ENCODE measurements at places on chromosomes 2 and 18.
A peak's percentile ranks its signal among the peaks of the same experiment; 100 is the strongest.

- no peak for DNase-seq
These were observed 472.5 kb downstream of the PID1 start for GRCh38 chr2:228798458-228799207.

GRCh38 chr2:212709280-212709679, 170.7 kb upstream of the ERBB4 start:
- DNase-seq = no peak

DNA sequence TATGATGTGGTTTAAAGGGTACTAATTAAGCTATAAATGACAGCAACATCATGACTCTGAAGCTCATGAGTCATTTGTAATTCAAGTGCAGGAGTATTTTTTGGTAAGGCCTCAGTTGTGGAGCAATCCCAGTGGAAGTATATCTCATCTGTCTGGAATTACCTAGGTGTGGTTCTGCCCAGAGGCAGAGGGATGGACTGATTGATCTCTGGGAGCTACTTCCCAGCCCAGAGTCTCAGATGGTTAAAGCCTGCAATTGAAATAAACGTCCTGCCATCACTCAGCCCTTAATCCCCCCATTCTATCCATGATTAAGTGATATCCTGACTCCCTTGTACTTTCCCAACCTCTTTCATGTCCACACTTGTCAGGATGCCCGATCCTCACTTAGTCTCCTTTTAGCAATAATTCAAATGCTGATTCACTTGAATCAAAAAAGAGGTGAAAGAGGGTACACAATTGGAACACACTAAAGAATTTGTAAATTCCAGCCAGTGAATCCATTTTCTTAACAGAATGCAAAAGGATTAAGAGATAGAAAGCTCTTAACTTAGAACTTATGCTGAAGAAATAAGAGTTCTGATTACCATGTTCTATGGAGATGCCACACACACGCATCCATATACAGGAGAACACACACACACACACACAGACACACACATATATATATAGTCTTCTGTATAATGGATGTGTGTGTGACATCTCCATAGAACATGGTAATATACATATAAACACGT, 664.4 kb downstream of the NYAP2 start:
- no peak for DNase-seq

DNA sequence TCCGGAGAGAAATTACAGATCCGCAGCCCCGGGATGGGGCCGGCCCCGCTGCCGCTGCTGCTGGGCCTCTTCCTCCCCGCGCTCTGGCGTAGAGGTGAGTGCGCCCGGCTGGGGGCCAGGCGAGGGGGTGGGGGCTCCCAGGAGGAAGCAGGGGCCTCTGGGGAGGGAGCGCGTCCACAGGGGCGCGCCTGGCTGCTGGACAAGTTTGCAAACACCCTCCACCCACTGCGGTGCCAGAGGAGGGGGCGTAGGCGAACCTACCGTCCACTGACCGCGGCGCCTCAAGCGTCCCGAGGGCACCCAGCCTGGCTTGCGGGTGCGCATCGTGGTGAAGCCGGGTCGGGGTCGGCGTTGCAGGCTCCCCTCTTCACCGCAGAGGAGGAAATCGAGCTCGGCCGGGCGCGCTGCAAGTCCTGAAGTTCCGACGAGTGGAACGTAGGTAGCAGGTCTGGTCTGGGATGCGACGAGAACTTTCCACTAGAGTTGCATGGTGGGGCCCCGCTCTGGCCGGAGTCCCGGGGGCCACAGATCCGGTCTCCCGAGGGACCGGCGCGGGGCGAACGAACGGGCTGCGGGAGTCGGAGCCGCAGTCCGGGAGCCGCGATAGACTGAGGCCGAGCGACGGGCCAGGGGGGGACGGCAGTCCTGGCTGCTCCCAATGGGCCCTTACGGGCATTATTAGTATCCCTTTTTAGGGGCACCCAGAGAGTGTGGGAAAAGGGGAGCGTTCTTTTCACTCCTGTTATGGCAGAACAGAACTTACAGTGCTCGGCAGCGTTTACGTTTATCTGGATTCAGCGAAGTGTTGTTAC, 502 bp downstream of the MERTK start:
- DNase-seq = no peak

DNA sequence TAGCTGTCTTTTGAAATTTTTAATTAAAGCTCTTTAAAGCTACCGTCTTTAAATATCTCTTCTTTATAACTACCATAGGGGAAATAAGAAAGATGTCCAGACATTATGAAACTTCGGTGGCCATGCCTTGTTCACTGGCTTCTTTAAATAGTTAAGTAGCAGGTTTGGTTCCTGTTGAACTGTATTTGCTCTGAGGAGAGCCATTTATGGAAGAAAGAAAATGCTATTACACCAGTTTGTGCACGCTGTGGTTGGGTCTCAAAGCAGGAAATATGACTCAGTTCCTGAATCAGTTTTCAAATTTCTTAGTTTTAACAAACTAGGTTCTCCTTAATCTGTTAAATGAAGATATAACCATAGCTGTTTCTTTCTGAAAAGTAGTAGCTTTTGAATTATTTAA, 12.2 kb downstream of the ARPC2 start:
- peak; percentile 30 for DNase-seq

GRCh38 chr2:195468771-195469170, 188.3 kb upstream of the SLC39A10 start:
- no peak for DNase-seq

- DNase-seq = no peak
These were observed 19.3 kb downstream of the CTAGE1 start for GRCh38 chr18:22398464-22398863.

DNA sequence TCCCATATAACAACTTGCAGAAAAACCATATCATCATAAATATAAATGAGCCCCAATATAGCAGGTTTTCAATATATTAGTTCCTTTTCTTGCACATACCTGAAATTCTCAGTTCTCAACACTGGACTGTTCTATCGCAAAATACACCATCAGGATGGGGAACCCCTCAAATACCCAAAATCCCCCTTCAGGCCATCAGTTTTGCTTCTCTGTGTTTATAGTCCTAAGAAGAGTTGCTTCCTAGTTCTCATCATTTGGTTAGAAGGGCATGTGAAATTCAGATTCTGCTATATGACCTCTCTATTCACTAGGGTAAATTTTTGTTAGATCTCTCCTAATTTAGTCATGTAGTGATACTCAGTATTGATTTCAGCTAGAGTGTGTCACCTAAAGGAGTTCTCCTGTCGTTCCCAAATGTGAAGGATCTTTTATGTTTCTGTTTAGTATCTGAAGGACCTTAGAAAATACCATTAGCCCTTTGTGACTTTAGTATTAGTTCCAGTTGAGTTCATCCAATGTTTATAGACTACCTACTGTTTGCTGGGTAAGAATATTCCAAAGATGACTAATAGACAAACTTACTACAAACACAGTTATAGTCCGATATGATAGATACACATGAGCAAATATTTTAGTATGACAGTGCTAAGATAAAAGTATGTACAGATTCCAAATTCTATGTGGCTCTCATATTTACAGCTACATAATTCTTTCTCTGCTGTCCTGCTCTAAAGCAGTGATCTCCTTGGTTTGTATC, 115.8 kb downstream of the TTC27 start:
- no peak for DNase-seq

DNA sequence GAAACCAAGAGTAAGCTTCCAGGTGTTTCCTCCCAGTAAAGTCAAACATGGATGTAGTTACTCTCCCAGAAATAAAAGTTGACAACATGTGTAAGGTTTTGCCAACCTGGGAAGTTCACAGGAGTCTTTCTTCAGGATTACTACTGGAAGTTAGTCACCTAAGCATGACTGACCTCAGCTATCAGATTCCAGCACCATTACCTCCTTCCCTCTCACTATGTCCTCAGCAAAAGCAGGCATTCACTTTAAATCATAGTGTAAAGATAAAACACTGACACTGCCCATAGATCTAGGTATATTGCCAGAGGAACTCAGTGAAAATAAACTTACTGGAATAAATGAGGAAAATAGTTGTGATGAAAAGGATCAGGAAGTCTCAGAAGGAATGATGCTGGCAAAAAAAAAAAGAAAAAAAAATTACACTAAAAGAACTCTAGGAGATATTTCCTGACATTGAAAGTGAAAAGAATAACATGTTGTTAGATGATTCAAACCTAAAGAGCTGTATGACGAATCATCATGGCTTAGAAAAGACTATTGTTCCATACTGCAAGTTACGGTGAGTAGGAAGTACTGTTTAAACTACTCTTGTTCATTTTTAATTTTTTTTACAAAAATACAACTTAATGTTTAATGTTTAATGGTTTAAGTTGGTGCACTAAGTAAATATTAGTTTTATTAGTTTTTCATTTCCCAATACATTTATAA, 484.5 kb upstream of the ZNF804A start:
- DNase-seq = no peak

- no peak for DNase-seq
These were observed 122.6 kb downstream of the GBX2 start for GRCh38 chr2:236045251-236046235.

- no peak for DNase-seq
These were observed 480.0 kb downstream of the RIT2 start for GRCh38 chr18:42635378-42636048.

DNA sequence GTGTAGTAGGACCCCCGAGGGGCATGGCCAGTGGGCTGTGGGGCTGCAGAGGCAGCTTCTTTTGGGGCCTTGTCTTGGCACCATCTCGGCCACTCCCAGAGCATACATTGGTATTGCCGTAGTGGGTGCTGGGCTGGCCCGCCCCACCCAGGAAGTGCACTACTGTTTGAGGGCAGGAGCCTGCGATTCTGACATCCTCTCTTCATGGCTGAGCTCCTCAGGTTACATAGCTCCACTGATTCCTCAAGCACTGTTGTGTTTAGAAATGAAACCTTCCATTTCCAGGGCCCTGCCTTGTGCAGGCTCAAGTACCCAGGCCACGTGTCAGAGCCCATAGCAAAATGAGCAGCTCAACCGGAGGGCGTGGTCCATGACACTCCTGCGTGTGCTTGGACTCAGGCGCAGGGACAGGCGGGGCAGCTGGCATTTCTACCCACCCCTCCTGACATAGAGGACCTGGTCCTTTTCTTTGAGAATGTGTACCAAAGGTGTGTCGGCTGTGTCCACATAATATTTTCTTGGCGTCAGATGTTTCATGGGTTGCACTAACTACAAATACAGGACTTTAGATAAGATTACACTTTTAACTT, 67.9 kb downstream of the DGKD start:
- peak; percentile 38 for DNase-seq

GRCh38 chr2:97714950-97715652, 1.7 kb downstream of the ZAP70 start:
- no peak for DNase-seq

DNA sequence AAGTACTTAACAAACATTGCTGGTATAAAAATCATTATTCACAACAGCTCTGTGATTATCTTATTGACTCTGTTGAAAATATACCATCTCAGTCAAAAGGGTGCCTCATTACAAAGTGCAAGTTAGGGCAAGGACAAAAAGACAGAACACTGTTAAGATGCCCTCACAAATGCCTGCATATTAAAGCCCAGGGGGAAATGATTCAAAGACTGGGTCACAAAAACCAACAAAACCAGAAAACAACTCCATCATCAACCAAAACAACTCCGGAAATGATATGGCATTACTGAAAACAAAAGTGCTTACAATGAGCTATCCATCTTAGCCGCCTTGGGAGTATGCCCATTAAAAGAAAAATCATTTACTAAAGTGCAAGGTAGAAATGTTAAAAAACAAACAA, 9.9 kb downstream of the PLA2R1 start:
- DNase-seq = no peak

DNA sequence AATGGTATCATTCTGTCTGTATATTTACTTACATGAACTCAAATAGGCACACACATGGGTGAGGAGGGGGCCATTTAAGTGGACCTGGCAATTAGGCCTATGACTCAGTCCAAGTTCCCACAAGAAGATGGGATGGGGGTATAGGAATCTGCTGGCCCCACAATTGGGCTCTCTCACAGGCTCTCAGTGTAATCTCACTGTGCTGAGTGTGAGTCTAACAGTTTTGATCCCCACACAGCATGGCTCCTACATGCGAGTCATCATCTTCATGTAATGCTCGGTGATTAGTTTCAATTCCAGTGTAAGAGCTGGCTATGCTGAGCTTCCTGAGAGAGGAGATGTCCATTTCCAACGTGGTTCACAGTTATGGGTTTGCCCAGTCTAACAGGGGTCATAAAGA, 114.0 kb downstream of the GATA6 start:
- DNase-seq = no peak

- no peak for DNase-seq
These were observed 1535.2 kb upstream of the LRRTM1 start for GRCh38 chr2:81839780-81840179.

GRCh38 chr2:239196474-239197021, 204.3 kb downstream of the HDAC4 start:
- DNase-seq = no peak

DNA sequence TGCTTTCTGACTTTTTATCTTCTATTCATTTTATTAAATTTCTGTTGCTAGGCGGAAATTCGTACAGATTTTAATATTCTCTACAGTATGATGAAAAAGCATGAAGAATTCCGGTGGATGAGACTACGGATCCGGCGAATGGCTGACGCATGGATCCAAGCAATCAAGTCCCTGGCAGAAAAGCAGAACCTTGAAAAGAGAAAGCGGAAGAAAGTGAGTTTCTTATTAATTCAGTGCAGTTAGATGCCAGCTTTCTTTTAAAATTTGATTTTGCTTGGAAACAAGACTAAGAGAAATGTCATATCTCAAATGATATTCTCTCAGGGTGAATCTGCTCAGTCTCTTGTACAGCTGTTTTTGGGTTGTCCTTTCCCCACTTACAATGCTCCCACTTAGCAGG, 84.3 kb downstream of the MGAT5 start:
- DNase-seq = no peak

- DNase-seq = no peak
These were observed 69.6 kb downstream of the SLC66A3 start for GRCh38 chr2:11224887-11225286.

GRCh38 chr2:191910518-191910917, 63.6 kb upstream of the CAVIN2 start:
- DNase-seq = no peak

- DNase-seq = no peak
These were observed 2.2 kb upstream of the MFSD2B start for GRCh38 chr2:24007693-24008092.

- DNase-seq = no peak
These were observed 19.4 kb upstream of the RNF138 start for GRCh38 chr18:32072321-32072720.

- DNase-seq = no peak
These were observed 68.8 kb upstream of the CWC22 start for GRCh38 chr2:180075870-180076269.

- no peak for DNase-seq
These were observed 467.3 kb upstream of the ETAA1 start for GRCh38 chr2:66929632-66930338.

DNA sequence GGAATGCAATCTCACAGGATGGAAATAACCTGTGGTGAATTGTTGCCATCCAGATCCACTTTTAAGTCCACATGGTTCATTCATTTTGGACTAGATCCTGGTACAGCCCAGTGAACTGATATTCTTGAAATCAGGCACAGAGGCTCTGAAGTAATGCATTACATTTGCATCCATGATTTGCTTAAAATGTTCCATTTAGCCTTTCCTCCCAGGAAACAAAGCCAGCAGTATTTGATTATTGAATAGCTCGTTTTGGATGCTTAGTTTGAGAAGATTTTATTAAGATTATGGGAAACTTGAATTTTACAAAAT, 995.8 kb upstream of the CDH2 start:
- no peak for DNase-seq

GRCh38 chr2:118903551-118904479, 38.2 kb upstream of the MARCO start:
- no peak for DNase-seq
